Hematopoietic multipotent progenitor cell treated with erythropoietin and hydrocortisone succinate and interleukin-3 and kit ligand, for 17 days (in vitro differentiated cells): ENCODE measurements at places on chromosomes 7 and 10.
A peak's percentile ranks its signal among the peaks of the same experiment; 100 is the strongest.

DNA sequence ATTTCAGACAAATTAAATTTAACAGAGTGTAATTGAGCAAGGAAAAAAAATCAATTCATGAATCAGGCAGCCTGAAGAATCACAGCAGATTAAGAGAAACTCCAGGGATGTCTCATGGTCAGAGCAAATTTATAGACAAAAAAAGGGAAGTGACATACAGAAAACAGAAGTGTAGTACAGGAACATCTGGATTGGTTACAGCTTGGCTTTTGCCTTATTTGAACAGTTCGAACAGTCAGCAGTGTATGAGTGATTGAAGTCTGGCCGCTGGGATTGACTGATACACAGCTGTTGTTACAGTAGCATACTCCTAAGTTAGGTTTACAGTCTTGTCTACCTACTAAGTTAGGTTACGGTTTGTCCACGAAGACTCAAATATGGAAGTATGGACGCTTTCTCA is 255.3 kb downstream of the HPSE2 start:
- no peak for DNase-seq

GRCh38 chr7:38374507-38374906 is 101.1 kb upstream of the TARP start:
- peak; percentile 36 for DNase-seq

GRCh38 chr7:79284211-79284610 is 169.3 kb downstream of the MAGI2 start:
- no peak for DNase-seq

DNA sequence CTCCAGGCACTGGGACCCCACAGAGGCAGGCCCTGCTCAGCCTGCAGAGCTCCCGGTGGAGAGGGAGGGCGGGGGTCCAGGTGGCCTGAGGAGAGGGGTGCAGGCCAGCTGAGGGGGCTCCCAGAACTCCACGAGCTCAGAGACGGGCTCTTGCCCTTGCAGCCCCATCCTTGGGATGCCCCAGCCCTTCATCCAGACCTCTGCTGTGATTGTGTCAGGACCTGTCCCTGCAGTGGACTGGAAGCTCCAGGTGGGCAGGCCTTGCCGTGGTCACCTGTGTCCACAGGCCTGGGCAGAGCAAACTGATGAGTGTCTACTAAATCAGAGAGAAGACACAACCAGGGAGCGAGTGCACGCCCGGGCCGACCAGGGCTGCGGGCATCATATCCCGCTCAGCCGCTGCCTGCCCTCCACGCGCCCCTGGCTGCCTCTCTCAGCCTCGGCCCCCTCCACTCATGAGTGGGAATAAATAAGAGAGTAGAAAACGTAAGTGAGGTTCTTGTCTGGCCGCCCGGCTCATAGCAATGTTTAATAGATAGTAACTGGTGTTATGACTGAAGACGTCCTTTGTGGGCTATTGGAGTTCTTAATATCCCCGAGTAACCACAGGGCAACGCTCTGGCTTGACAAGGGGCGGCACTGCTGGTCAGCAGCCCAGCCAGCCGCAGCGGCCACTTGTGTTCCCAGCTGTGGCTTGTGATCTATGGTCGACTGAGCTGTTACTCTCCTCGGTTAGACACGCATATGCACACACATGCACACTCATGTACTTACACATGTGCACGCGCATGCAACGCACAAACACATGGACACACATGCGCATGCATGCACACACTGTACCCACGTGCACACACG is 105.6 kb downstream of the LHPP start:
- DNase-seq = no peak

DNA sequence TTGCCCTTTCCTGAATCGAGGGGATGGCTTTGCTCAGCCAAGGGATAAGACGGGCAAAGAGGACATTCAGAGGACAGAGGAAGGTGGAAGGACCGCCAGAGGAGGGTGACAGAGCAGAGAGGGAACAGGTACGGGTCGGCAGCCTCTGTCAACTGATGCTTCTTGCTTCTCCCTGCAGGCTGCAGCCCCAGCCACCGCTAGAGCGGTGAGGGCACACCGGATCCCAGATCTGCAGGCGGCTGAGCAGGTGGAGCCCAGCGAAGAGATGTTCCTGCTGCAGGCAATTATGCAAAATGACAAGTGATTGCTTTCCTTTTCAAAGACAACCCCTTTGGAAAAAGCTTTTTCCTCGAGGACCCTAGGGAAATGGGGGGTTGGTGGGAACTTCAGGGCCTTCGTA is 181.9 kb upstream of the ANKRD30A start:
- no peak for DNase-seq

DNA sequence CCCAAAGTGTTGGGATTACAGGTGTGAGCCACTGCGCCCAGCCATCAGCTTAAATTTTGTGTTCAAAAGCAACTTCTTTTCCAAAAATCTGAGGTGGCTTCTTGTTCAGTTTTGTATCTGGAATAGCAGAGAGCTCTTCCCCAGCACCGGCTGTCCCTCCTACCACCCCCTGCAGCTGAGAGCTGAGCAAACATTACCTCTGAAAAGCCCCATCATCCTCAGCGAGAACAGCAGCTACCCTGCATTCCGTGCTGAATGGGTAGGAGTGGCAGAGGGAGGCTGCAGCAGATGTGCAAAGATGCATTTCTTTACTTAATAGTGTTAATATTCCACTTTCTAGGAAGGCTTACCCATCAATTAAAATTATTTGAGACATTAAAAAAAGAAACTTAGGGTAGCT is 31.8 kb downstream of the CCM2 start:
- no peak for DNase-seq

GRCh38 chr10:73910401-73910763 is 550 bp upstream of the PLAU start:
- no peak for DNase-seq

DNA sequence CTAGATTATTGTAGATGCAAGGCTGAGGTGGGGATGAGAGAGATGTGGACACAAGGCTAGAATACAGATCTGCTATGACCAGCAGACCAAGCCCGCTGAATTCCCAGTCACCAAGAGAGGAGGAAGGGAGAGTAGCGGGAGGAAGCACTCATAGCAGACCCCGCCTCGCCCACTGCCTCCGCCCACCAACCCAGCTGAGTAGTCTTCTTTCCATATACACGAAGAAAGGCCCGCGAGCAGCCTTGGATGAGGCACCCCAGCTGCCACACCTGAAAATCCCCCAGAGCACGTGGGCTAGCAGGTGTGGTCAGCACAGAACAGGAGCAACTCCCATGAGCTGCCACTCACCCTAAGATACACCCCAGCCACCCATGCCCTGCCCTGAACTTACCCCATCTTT is 7.9 kb upstream of the H2BK1 start:
- DNase-seq = no peak

DNA sequence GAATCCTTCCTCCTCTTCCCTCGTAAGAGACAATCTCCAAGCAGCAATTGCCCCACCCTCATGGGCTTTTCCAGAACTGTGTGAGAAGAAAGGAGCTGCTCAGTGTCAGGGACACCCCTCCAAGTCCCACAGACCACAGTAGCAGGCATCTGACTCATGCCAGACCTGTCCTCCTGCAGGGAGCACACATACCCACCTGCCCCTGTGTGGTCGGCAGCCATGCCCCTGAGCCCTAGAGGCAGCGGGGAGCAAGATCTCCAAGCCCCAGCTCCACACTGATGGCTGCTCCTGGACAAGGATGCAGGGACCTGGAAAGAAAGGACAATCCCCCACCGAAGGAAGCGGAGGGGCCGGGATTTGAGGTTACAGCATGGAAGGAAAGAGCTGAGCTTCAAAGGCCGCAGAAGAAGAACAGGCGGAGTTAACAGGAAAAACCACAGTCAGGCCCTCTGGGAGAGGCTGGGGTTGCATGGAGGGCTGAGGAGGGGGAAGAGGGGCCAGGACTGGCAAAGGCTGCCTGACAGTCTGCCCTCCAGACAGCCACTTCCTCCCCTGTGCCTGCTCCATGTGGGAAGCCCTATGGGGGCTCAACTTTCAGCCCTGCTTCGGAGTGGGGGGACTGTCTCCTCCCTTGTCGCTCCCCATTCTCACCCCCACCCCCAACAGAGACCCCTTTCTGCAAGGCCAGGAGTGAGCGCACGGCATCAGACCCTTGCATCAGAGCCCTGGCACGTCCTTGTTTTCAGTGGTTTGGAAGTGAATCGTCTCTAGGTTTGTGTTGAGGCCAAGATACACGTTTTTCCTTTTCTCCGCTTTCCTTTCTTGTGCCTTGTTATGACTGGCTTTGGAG is 46.8 kb downstream of the ASB13 start:
- no peak for DNase-seq

DNA sequence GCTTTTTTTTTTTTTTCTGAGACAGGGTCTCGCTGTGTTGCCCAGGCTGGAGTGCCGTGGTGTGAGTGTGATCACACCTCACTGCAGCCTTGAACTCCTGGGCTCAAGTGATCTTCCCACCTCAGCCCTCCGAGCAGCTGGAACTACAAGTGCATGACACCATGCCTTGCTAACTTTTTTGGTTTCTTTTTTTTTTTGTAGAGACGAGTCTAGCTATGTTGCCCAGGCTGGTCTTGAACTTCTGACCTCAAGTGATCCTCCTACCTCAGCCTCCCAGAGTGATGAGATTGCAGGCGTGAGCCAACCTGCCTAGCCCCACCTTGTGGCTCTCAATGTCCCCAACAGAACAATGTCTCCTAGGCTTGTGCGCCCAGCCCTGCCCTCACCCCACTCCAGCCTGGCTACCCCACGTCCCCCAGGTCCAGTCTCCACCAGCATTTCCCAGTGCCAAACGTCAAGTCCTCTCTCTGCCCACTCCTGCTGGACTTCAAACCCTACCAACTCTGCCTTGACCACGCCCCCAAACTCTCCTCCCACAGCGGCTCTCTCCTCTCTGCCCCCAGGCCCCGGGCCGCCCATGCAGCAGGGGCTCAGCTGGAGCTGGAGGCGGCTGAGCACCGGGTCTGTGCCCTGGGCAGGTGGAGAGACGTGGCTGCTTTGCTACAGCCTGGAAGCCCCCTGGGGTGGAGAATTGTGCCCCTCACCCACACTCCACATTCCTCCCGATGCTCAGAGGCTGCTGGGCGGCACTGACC is 18.9 kb downstream of the BHLHA15 start:
- DNase-seq = no peak

DNA sequence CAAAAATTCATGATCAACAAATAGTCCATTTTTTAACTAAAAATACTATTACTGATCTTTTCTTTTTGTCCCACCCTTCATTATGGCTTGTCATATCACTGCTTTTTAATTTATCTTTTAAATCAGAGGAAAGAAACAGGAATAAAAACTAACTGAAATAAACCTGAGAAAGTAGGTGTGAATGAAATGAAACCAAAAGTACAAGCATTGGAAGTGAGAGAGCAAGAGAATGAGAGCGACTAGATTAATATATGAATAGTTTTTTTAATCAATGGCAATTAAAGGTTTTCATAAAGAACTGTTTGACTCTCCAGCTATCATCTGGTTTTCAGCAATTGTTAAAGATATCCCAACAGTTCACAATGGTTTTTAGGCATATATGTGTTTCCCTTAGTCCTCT is 137.8 kb downstream of the SPAG6 start:
- DNase-seq = no peak

- no peak for DNase-seq
Measured at GRCh38 chr7:159083698-159084068, 61.0 kb downstream of the VIPR2 start.

DNA sequence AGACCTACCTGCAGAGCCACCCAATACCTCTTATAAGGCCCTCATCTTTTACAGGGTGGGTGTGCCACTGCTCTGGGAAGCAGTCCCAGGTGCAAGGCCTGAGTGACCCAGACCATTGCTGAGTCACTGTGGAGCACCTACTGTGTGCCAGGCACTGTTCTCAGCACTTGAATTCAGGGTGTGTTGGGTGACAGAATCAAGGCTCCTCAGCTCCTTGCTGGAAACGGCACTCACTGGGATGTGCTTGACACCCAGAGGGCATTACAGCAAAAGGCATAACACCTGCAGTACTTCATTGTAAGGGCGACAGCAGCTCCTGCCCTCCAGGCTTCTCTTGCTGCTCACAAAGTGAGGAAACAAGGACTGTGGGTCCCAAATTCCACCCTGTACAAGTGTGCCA is 7.1 kb downstream of the CAMK2B start:
- DNase-seq = no peak

DNA sequence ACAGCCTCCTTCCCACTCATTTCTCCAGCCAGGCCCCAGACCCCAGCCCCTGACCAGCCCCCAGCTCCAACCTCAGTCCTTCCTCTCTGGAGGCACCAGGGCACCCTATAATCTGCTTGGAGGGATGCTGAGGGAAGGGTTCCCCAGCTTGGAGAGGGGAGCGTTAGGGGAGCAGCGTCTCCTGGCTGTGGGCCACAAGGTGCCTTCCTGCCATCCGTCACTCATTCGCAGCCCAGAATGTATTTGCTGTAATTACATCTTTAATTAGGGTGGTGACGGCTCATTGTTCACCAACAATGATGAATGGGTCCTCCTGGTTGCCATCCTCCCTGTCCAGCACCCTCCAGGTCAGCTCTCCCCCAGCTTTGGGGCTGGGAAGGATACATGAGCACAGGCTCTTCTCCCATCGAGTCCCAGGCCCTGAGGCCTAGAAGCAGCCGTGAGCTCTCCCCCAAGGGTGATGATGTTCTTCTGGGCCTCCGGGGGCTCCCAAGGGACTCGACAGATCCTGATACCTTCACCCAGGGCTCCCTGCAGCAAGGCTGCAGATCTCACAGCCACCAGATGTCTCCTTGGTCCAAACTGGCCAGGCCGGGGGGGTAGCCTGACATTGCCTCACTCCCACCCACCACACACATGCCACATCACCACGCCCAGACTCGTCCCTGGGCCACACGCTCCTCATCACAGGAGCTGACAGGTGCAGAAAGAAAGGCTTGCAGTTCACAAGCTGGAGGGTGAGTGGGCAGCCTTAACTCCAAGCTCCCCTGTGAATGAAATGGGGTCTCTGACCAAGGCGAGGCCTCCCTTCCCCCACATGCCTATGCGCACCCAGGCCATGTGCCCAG is 26.8 kb downstream of the POLL start:
- DNase-seq = no peak

DNA sequence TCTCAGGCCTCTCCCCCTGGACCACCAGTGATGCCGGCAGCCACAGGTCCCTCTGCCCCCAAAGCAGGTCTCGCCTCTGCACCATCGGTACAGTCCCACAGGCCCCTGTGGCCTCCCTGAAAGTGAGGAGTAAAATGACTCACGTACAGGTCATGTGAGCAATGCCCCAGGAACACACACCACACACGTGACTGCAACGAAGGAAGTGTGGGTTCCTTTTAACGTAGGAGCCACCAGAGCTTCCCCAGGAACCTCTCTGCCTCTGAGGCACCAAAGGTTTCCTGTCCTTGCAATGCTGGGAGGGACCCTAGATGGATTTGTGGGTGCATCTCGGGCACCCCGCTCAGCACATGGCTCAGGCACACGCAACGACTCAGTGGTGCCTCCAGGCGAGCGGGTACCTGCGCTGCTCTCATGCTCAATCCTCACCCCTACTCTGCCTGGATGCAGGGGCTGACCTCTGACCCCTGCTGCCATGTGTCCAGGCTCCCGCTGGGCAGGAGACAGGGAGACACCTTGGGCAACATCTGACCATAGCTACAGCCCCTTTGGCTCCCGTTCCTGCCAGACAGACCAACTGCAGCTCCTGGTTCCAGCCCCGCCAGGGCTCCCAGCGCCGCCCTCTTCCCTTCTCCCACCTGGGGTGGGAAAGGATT is 120.7 kb downstream of the PRKAG2 start:
- DNase-seq = no peak
